NCI-H2107 (cell line): ENCODE measurements at places on chromosomes 12 and 14.
A peak's percentile ranks its signal among the peaks of the same experiment; 100 is the strongest.

DNA sequence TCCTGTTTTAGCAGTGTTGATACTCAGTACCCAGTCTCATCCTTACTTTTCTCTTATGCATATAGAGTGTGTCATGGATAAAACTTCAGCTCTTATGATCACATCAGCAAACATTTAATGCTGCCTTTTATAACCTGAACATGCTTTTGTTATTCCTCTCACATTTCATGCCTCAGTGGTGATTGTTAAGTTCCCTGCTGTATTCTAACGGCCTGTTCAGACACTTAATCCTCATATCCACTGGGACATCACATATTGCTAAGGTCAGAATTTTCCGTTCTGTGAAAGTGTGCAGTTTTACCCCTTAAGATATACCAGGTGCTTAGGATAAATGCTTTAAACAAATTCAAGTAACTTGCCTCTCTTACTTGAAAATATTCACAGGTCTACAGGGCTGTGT lies 268.7 kb upstream of the SEL1L start:
- no peak for DNase-seq

DNA sequence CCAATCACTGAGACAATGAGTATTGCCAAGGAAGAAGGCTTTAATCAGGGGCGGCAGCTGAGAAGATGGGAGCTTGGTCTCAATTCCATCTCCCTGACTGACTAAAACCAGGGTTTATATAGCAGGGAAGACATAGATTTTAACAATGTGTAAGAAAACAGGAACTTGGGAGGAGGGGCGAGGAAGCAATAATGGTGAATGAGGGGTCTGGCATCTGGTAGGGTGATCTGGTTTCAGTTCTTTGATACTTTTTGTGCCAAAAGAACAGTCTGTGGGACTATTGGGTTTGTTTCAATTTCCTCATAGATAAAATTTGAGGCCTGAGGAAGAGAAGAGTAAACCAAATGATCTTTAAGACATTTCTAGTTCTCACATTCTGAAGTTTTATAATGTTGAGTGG lies 49.2 kb downstream of the FUT8 start:
- DNase-seq = no peak

DNA sequence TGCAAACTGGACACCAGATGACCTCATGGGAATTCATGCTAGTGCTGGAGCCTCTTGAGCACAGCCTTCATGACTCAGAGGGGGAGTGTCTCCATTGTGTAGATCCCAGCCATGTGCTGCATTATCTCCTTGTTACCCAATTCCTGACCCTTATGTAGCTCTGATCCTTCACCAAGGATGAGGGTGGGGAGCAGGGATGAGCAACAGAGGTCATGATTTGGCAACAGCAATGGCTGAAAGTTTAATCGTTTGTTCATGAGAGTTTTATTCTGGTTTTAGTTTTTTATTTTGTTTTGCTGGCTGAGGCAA lies 9.5 kb upstream of the BDKRB1 start:
- peak; percentile 75 for DNase-seq

GRCh38 chr14:68390741-68391140 lies 402.1 kb downstream of the ZFP36L1 start:
- DNase-seq = no peak

- no peak for DNase-seq
These were observed 29.0 kb downstream of the YY1 start for GRCh38 chr14:100267990-100268389.

DNA sequence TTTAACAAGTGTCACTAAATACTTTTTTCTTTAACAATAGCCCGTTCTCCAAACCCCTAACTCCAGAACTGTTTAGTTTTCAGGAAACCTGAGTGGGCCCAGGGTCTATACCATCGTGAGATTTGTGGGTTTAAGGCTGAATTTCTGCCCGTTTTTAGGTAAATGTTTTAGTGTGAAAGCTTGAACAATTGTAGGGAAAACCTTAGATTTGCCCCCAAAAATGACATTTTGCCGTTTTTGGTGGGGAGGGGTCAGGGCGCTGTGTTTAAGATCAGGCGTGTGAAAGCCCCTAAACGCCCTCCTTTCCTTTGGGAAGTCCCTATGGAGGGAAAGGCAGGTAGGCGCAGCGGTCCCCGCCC lies 320 bp upstream of the PRPF39 start:
- no peak for DNase-seq
